ENCODE measurements at places on chromosomes 2 and 18.

DNA sequence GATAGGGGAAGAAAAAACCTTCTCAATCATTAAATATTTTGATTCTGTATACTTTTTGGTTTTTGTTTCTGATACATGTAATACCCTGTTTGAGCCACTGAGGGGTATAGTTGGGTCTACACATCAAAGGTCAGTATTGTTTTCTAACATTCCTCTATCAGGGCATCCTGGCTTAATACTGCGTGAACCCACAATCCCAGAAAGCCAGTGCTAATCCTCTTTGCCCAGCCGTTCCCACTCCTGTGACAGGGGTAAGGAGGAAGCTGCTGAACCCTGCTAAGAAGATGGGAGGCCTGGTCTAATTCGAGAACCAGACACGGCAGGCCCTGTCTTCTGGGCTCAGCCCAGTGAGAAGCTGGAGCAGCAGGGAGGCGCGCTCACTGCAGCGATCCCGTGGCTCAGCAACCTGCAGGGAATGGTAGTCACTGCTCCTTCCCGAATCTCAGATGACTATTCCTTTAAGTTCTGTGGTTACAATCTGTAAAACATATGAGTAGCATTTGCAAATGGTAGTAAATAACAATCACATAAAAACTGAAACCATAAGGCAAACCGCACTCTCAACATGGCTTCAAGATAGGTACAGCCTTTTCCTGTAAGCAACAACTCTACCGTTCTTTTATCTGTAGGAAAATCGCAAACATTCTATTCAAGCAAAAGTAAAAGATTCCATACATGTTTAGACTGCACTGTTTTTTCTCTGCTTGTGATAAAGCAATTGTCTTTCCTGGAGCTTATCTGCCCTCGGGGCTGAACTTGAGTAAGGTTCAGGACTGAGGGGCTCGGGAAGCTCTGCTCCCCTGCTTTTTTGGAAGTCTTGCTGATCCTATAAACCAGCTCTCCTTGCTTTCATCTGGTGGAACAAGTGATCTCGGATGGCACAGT, 87.0 kb downstream of the EPB41L3 start:
- DNase-seq, result no peak

DNA sequence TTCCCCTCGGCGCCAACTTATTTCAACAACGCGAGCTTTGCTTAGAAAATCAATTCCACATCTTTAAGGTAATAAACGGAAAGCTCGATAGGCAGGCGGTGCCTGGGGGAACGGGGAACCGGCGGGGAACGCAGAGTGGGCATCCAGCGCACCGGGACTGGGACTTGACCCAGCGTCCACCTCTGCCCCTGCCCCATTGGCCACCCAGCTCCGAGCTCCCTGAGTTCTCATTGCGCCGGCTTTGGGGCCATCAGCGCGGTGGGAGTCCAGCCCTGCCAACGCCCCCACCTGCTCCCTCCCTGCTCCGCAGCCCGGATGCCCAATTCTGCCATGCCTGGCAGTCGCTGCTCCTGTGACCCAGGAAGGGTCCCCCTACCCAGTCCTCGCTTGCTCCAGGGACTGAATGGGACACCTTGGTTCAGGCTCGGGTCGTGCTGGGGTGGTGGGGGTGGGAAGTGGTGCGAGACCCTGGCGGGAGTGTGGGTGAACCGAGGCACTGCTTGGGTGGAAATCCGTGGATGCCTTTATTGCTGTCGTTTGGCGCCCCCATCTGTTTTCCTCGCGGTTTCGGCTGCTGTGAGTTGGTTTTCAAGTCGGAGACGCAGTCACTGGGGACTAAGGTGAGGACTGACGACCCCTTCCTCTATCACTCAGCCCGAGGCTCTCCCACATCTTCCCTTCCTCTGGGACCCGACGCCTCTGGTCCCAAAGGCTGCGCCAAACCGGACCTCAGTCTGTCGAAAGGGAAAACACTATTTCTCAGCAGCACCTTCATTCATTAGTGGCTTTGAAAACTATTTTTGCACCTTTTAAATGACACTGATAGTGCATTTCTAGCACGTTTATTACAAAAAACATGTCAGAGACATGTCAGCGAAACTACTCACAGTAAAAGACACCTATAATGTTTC, 2.4 kb upstream of the EVX2 start:
- no peak for DNase-seq

DNA sequence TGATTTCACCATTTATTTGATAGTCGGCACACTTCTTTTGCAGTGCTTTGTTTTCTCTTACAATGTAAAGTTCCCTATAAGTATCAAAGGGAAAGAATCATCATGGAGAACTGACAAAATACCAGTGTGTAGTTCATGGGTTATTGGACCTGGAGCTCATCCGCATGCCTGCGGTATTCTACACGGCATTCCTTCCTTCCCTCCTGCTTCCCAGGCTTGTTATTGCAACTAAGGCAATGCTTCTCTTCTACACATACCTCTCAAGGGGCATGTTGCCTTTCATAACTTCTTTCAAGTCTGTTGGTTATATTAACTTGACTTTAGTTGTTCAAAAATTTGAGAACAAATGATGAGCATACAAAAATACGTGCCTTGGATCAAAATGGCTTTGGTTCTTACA, 24.3 kb upstream of the FAP start:
- DNase-seq, result no peak

- no peak for DNase-seq
Measured at GRCh38 chr2:241314226-241315092, 1.0 kb downstream of the HDLBP start.
